ENCODE measurements at places on chromosomes 6 and 20.
A peak's percentile ranks its signal among the peaks of the same experiment; 100 is the strongest.

DNA sequence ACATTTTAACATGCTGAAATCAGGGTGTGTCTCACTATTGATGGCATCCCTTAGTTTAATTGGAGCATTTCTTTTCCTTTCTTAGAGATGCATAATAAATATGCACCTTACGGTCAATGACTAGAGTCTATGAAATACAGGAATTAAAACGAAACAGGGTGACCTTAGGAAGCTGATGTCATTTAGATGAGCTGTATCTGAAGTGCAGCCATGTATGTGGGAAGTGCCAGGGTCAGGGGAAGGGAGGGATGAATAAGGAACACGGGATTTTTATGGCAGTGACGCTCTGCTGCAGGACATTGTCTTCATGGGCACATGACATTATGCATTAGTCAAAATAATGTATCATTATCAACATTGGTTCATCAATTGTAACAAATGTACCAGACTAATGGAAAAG is 84.0 kb downstream of the AGPAT4 start:
- peak; percentile 27 for DNase-seq

- peak; percentile 66 for DNase-seq
Measured at GRCh38 chr6:53327017-53327395, 21.7 kb downstream of the ELOVL5 start.

DNA sequence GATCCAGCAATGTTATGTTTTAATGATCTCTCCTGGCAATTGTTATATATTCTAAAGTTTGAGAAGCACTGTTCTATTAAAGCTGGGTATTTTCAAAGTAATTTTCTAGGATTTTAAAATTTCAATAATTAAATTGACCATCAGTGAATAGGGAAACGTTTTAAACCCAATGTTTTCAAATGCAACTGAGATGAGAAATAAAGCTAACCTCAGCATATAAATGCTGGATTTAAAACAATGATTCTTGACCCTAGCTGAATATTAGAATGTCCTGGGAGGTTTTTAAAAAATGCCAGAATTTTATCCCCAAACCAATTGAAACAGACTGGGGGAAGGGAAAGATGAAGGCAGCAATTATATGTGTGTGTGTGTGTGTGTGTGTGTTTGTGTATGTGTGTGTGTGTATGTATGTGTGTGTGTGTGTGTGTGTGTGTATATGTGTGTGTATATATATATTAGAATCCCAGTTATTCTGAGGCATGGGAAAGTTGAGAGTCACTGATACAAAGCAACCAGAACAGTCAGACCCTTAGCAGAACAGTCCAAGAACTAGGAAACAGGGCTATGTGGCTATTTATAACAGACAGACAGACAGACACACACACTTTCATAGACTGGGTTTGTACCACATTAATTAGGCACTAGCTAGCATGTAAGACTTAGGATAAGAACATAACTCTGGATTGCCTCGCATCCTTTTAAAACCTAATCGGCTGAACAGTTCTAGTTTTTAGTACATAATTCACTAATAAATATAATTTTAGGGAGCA is 107.8 kb downstream of the MAN1A1 start:
- no peak for DNase-seq

DNA sequence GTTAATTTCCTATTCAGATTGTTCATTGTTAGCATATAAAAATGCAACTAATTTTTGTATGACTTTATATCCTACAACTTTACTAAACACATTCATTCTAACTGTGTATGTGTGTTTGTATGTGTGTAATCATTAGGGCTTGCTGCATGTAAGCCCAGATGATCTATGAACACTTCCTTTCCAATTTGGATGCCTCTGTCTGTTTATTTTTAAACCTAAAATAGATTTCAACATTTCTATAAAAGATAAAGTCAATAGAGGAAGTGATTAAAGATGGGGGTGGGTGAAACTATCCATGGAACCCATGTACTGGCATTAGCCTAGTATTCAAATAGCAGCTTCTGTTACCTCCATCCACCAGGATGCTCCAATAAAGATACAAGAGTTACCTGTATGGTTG is 15.7 kb upstream of the AKAP12 start:
- no peak for DNase-seq

- DNase-seq: peak; percentile 34
Measured at GRCh38 chr20:33076662-33077372, 2.6 kb upstream of the BPIFB4 start.

- DNase-seq: no peak
Measured at GRCh38 chr6:10343320-10343719, 71.6 kb downstream of the TFAP2A start.

DNA sequence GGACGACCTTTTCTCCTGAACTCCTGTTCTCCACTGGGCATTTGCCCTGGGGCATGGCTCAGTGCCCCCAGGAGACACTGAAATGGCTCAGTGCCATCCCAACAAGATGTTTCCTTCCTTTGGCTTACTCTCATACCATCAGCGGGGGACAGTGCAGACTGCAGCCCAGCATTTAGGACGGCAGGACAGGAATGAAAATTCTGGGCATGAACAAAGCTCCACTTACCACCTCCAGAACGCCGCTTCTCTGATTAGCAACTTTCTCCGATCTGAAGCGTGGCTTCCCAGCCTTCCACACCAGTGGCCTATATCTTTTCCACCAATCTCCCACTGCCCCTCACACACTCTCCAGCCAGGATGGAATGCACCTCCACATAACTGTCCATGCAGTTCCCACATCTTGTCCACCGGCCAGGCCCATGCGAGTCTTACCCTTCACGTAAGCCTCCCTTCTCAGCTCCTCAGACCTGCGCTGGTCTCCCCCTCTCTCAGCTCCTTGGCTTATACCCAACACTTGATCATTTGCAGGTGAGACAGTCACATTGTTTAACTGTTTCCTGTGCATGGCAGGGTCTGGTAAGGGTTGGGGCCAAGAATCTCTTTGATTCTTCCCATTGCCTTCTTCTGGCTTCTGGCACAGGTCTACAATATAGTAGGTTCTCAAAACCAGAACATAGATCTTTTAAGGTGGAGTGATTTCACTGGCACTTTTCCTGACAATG is 114.5 kb downstream of the FYN start:
- DNase-seq: no peak

DNA sequence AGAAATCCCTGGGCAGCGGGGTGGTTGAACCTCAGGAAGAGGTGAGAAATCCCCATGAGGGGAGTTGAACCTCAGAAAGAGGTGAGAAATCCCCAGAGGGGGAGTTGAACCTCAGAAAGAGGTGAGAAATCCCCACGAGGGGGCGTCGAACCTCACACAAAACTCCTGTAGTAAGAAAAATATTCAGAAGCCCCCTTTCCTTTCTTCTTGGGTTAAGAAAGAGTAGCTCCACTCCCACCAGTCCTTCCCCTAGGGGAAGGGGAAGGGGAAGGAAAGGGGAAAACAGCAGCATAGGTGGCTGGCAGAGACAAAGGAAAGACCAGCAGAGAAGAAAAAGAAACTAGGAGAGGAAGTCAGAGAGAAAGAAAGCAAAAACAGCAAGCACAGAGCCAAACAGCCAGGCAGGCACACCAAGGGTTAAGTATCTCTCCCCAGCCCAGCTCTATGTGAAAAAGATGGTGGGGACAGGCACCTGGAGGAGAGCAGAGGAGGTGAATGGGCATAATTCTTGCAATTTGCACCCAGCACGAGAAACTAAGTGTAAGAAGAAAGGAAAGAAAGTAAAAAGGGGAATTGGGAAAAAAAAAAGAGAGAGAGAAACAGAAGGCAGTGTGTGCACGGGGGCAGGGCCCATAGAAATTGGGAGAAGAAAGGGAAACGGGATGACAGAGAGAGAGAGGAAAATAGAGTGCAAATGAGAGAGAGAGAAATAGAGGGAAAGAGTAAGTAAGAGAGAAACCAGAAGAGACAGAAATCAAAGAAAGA is 88.2 kb downstream of the PLG start:
- DNase-seq: peak; percentile 21

GRCh38 chr20:43549416-43550065 is 9.3 kb upstream of the SGK2 start:
- no peak for DNase-seq

DNA sequence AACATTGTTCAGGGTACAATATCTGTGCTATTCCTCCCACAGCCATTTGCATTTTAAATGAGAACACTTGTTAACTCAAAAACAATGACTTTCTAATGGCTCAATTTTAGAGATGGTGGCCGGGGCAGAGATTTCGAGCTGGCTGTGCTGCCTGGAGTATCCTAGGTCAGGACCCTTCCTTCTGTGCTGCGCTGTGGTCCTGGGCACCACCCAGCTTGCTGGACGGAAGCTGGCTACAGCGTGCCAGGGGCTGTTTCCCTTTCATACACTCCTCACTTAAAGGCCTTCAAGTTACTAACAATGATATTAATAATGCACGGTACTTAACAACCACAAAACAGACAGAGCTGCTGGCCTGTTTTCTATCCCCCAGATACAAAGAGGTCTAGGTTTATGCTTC is 194.4 kb upstream of the CST7 start:
- no peak for DNase-seq

DNA sequence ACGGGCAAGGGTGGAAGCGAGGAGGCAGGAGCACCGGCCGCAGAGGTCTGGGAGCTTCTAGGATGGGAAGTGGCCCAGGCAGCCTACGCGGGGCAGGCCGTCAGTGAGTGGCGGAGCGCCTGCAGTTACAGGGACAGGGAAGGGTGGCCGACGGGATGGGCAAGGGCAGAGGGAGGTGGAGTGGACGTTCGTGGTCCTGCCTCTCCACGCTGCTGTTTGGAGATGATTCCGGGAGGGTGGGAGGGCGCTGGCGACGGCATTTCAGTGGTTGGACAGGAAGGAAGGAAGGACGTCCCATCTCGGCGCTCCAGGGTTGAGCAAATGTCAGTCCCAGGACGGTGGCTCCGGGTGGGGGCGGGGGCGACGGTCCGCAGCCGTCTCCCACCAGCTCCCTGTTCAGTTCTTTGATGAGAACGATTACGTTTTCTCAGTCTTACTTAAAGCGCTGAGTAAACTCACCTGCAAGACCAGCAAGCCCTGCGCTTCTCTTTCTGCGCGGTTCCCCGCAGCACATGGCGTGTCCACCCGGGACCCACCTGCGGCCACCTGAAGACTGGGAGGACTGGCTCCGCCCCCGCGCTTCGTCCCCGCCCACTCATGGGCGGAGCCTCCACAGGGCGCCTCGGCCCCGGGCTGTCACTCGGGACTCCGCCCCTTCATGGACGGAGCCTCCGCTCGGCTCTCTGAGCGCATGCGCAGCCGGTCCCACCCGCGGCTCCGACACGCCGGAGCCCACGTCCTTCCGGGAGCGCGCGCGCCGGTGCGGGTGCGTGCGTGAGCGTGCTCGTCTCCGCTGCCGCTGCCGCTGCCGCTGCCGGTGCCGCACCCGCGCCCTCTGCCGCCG is at the start of gene DNAJC5:
Gene DNAJC5 (plus strand): TSS at position 769 of the 844 bp plus-strand sequence. CDS start 33,220 bp downstream, outside the sequence.
- DNase-seq: peak; percentile 96

DNA sequence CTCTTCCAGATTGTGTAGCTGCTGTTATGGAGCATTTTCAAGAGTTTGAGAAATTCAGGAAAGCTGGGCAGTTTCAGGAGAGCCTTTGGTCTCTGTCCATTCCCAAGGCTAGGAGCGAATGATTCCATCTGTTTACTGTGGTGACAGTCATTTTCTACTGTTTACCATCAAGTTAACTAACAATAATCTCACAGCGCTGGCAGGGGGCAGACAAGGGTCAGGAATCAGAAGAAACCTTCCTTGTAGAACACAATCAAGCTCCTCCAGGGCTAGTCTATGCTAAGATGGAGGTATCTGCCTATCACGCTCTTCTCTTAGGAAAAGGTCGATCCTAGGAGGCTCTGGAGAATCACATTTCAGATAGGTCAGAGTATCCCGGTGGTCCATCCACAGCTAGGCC is 293.9 kb downstream of the KIF16B start:
- no peak for DNase-seq

DNA sequence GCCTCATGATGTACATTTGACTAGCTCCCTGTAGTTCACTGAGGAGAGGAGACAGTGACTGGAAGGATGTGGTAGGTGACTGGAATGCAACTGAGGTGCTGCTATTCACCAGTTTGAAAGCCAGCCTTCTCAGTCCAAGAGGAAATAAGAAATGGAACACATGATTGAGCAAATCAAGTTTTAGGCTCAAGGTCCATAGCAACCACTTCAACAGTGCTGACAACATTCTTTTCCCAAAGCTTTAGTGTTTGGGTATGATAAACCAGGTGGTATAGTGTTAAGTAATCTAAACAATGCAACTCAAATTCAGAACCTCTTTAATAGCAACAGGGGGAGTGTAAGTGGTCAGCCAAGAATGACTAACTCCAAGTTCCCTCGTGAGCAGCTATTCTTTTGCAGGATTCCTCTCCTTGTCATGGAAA is 9.2 kb downstream of the ZHX3 start:
- DNase-seq: peak; percentile 86

GRCh38 chr6:52516269-52516668 is 60.6 kb downstream of the TRAM2 start:
- DNase-seq: peak; percentile 30

GRCh38 chr6:15914553-15914952 is 214.3 kb upstream of the MYLIP start:
- DNase-seq: no peak

Data from GM23248 (cell line).